Fibroblast of lung (primary cell): ENCODE measurements at places on chromosomes 1 and 21. TPM values are rescaled to one million over a fixed set of nuclear protein-coding genes. Genes with fewer than 3 reads are reported as not detected.

DNA sequence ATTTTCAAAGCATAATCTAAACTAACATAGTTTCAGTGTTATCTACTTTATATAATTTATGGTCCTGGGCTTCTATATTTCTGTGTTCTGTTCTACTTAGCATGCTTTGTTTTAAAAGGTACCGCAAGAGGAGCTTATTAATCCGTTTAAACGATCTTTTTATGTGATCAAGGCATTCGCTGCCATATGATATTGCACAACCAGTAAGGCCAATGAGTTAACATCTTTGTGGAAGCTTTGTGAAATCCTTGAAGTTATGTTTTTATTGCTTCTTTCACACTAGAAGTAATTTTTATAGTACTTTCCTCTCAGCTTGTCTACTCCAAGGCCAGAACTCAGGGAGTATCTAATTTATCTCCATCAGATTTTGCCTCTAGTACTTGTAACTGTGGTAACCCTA is 8.9 kb downstream of the LRRC8C start:
- H3K36me3 ChIP-seq, result no peaks in the 10 kb centered on the region
- H3K4me3 ChIP-seq, result no peak overlapping the region
- no peak overlapping the region for H3K27ac ChIP-seq
- peaks cover 6% of the 10 kb centered on the region for H3K4me1 ChIP-seq

DNA sequence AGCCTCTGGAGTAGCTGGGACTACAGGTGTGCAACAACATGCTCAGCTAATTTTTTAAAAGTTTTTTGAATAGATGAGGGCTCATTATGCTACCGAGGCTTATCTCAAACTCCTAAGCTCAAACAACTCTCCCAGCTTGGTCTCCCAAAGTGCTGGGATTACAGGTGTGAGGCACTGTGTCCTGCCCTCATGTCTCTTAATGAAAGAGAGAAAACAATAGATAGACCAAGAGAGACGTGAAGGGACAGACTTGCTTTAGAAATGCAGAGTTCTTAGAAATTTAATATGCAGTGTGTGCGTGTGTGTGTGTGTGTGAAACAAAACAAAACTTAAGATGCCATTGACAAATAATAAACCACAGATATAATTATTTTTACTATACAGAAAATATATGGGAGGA is 105.2 kb downstream of the ST3GAL3 start:
- DNase-seq, result no peak
- H3K36me3 ChIP-seq, result peaks cover 2% of the 10 kb centered on the region
- no peaks in the 10 kb centered on the region for H3K4me1 ChIP-seq
- H3K4me3 ChIP-seq, result no peak overlapping the region

DNA sequence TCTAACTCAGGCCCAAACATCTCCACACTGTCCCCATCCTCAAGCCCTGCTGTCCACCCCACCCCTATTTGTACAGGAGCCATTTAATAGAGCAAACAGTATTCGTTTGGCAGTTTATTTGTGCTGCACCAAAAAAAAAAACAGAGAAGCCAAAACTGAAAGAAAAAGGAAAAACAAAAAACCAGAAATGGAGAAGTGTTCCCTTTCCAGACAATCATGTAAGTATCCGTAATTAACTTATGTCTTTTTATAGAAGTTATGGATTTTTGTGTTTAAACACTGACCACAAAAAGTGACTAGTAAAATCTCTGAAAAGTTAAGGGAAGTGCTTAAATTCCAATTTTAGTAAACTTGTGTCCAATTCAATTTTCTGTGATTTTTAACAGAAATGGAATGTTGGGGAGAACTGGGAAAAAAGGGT is 40.4 kb upstream of the ZBTB18 start:
- no peaks in the 10 kb centered on the region for H3K36me3 ChIP-seq
- no peak overlapping the region for H3K27ac ChIP-seq
- H3K4me3 ChIP-seq, result no peak overlapping the region
- H3K4me1 ChIP-seq, result no peaks in the 10 kb centered on the region
- peak; percentile 25 for DNase-seq

DNA sequence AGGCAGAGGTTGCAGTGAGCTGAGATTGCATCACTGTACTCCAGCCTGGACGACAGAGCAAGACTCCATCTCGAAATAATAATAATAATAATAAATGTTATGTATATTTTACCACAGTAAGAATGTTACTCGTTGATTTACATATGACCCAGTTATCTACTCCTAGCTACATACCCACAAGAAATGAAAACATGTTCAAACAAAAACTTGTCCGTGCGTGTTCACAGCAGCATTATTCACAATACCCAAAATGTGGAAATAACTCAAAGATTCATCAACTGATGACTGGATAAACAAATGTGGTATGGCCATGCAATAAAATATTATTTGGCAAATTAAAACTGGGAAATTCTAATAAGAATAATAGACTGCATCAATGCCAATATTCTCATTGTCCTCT is 31.7 kb upstream of the ENSA start:
- peaks cover 3% of the 10 kb centered on the region for H3K36me3 ChIP-seq
- H3K4me3 ChIP-seq, result no peak overlapping the region
- H3K27me3 ChIP-seq, result no peaks in the 10 kb centered on the region
- DNase-seq, result no peak
- H3K27ac ChIP-seq, result no peak overlapping the region
- H3K4me1 ChIP-seq, result no peaks in the 10 kb centered on the region

DNA sequence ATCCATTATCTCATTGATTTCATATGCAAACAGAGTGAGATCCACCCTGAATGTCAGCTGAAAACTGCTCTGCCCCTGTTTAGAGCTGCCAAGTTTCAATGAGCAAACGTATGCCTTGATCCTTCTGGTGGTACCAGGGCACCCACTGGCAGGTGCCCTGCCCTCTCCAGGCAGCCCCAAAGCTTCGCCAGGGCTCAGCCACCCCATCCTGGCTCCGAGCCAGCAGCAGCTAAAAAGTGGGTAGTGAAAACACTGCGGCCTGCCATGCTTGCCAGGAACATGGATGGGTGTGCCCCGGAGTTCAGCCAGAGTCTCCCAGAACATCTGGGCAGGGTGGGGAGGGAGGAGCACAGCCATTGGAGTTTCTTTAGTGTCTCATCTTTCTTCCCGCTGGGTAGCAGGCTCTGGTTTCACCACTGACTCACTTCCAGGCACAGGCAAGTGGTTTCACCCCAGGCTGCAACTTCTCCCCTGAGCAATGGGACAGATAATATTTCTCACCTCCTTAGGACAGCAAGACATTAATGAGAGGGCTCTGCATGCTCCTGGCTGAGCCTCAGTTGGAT is 8.1 kb upstream of the LMX1A start:
- peaks cover 3% of the 10 kb centered on the region for H3K27me3 ChIP-seq
- no peak overlapping the region for H3K27ac ChIP-seq
- no peaks in the 10 kb centered on the region for H3K4me1 ChIP-seq
- DNase-seq, result no peak

DNA sequence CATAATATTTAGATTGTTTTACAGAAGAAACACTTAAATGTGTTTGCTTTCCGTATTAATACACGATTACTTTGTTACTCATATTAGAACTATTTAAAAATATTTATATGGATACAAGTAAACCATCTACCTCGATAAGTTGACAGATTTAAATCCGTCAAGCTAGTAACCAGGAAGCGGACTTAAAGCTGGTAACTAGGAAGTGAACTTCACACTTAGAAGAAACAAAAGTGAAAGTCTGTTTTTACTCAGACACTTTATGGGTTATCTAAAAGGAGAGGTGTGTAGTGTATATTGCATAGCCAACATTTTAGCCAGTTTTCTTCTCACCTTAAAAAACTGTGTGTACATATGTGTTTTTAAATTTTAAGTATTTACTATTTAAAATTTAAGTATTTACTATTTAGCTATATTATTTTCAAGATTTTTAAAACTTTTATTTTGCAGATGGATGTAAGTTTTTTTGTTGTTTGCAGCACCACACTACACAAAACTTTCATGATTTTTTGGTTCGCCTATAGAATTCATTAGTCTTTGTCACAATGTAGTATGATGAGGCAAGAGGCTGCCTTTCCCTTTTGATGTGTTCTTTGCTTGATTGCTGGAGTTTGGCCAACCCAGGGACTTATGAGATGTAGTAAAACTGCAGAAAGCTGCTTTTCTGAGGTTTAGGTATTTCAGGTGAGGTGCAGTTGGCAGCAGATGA is 2.7 kb downstream of the USP25 start:
- H3K4me3 ChIP-seq, result peak overlapping the region; percentile 79
- no peaks in the 10 kb centered on the region for H3K36me3 ChIP-seq
- H3K4me1 ChIP-seq, result no peaks in the 10 kb centered on the region
- H3K27ac ChIP-seq, result no peak overlapping the region

- H3K4me1 ChIP-seq, result no peaks in the 10 kb centered on the region
- no peak for DNase-seq
- no peaks in the 10 kb centered on the region for H3K36me3 ChIP-seq
These were observed 332.9 kb downstream of the PCP4 start for GRCh38 chr21:40200126-40200525.

- no peak overlapping the region for H3K4me3 ChIP-seq
- no peaks in the 10 kb centered on the region for H3K27me3 ChIP-seq
- no peaks in the 10 kb centered on the region for H3K4me1 ChIP-seq
- no peaks in the 10 kb centered on the region for H3K36me3 ChIP-seq
These were observed 26.3 kb upstream of the BCAR3 start for GRCh38 chr1:93707956-93708355.

GRCh38 chr1:230068952-230069684 is 2.1 kb downstream of the GALNT2 start:
- peak overlapping the region; percentile 84 for H3K27ac ChIP-seq
- H3K4me1 ChIP-seq, result peaks cover 15% of the 10 kb centered on the region
- peak overlapping the region; percentile 70 for H3K4me3 ChIP-seq
- no peaks in the 10 kb centered on the region for H3K27me3 ChIP-seq
- DNase-seq, result peak; percentile 50
- H3K36me3 ChIP-seq, result no peaks in the 10 kb centered on the region

DNA sequence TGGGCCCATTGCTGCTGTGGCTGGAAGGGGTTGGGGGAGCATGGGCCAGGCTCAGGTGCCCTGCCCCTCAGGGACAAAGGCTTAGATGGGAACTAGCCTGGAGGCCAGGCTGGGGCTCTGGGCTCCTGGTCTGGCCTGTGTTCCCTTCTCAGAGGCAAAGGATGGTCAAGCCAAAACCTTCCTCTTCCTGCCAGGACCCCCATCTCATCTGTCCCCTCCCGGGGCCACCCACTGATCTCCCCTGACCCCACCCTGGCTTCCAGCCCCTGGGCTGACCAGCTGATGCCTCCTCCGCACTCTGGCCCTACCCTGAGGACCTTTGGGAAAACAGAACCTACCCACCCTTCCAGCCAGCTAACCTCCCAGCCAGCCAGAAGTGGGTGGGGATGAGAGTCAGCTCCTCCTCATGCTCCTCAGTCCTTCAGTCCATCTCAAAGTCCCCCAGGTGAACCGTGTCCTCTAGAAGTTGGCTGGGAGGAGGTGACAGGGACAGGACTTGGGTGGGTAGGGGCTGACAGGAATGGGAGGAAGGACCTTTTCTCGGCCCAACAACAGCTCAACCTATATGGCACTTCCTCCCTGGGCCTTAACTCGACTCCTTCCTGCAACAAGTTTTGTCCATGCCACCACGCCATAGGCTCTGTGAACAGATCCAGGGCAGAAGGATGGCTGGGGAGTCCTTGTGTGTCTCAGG is 7.5 kb downstream of the PEAR1 start:
- H3K36me3 ChIP-seq, result peaks cover 11% of the 10 kb centered on the region
- H3K4me3 ChIP-seq, result no peak overlapping the region
- H3K27ac ChIP-seq, result peak overlapping the region; percentile 69
- H3K4me1 ChIP-seq, result peaks cover 76% of the 10 kb centered on the region

DNA sequence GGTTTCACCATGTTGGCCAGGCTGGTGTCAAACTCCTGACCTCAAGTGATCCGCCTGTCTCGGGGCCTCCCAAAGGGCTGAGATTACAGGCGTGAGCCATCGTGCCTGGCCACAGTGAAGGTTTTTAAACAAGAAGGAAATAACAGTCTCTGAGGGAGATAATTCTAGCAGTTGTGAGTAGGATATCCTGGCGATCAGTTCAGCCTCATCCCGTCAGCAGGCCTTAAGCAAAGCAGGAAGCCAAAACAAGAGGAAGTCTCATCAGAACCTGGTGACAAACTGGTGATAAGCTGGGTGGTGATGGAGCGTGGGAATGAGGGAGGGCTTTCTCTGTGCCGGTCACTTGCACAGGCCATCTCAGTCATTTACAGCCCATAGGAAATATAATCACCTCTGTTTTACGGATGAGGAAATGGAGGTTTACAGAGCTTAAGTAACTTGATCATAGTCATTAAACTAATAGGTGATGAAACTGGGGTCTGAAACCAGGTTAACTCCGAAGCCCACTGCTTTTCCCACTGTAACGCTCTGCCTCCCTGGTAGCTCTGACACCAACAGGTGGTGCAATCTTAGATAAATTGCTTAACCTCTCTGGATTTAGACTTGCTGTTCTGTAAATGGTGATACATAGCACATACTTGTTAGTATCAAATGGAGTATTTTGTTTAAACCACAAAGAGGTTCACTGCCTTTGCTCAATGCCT is 40.8 kb upstream of the A3GALT2 start:
- H3K4me3 ChIP-seq, result no peak overlapping the region
- no peaks in the 10 kb centered on the region for H3K27me3 ChIP-seq
- DNase-seq, result no peak
- peaks cover 16% of the 10 kb centered on the region for H3K4me1 ChIP-seq
- peaks cover 2% of the 10 kb centered on the region for H3K36me3 ChIP-seq
- no peak overlapping the region for H3K27ac ChIP-seq

DNA sequence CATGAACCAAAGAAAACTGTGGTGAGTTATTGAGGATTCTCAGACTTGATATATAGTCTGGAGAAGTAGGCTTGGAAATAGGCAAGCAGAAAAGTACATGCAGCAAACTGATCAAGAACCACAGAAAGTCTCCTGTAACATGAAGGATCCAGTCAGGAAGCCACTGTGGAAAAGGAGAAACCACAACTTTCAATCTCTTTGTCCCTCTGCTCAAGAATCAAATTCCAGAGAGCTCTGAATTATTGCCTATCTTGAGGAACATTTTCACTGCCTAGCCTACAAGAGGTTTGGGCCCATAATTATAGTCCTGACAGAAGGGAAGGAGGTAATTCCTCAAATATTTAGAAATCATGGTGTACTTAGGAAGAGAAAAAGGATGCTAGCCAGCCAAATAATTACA is 43.0 kb upstream of the ADAMTS1 start:
- no peak for DNase-seq
- no peaks in the 10 kb centered on the region for H3K4me1 ChIP-seq
- no peak overlapping the region for H3K4me3 ChIP-seq

The FABP3 gene
- 116 and 554 TPM in 2 replicates for total RNA-seq

The DEPDC1 gene
- total RNA-seq, result 1.0 and 8.8 TPM in 2 replicates

The RBM11 gene
- under 0.01 and 0.17 TPM in 2 replicates for total RNA-seq

The TSTD1 gene
- total RNA-seq, result 0.66 and 0.77 TPM in 2 replicates

The GRHL3 gene
- total RNA-seq, result not detected in 2 replicates

The B3GALT5 gene
- under 0.01 TPM in 1 of 2 replicates, not detected in the other for total RNA-seq
